ENCODE measurements at places on chromosomes 2 and 18. TPM values are rescaled to one million over a fixed set of nuclear protein-coding genes. Genes with fewer than 3 reads are reported as not detected.

DNA sequence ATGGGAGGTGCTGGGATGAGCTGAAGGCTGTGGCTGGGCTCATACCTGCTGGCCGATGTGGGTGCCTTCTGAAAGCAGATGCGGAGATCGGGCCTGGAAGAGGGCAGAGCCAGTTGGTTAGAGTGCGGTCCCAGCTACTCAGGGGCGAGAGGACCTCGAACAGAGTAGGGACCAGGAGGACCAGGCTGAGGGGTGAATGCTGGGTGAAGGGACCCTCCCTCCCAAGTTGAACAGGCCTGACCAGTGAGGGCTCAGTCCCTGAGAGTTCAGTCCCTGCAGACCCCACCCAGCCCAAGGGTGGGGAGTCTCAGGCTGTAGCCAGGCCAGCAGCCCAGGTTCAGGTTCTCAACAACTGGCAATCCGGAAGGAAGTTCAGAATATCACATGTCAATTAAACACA is 232.8 kb upstream of the HS6ST1 start:
- no peak for DNase-seq

Gene GAL3ST2
- total RNA-seq = not detected

GRCh38 chr2:112074506-112074905 is 19.4 kb downstream of the TMEM87B start:
- no peak for DNase-seq

DNA sequence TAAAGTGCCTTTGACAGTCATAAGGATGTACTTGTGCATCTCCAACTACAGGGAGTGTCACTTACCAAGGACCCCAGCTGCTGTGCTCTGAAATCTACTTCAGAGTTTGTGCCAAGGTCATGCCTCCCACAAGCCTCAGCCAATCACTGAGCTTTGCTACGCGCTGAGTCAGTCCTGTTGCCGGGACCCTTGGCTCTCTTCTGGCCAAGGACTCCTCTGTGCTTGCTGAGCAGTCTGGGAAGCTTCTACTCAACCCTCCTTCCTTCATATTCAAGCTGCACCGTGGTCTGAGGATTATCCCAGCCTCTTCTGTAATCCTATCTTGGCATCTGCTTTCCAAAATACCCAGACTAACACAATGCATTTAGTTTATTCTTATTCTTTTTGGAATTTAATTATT is 398.9 kb upstream of the FANCL start:
- DNase-seq = no peak

- no peak for DNase-seq
Measured at GRCh38 chr2:64629329-64629781, 24.4 kb downstream of the SERTAD2 start.

GRCh38 chr2:50955081-50955480 is 76.9 kb downstream of the NRXN1 start:
- DNase-seq = no peak

Gene EML6
- 1.4 TPM for total RNA-seq

Data from uterus (tissue), 4 donors.